ENCODE measurements at places on chromosomes 2 and 18.

- no peak for DNase-seq
Measured at GRCh38 chr2:100731535-100731981, 88.4 kb upstream of the NPAS2 start.

DNA sequence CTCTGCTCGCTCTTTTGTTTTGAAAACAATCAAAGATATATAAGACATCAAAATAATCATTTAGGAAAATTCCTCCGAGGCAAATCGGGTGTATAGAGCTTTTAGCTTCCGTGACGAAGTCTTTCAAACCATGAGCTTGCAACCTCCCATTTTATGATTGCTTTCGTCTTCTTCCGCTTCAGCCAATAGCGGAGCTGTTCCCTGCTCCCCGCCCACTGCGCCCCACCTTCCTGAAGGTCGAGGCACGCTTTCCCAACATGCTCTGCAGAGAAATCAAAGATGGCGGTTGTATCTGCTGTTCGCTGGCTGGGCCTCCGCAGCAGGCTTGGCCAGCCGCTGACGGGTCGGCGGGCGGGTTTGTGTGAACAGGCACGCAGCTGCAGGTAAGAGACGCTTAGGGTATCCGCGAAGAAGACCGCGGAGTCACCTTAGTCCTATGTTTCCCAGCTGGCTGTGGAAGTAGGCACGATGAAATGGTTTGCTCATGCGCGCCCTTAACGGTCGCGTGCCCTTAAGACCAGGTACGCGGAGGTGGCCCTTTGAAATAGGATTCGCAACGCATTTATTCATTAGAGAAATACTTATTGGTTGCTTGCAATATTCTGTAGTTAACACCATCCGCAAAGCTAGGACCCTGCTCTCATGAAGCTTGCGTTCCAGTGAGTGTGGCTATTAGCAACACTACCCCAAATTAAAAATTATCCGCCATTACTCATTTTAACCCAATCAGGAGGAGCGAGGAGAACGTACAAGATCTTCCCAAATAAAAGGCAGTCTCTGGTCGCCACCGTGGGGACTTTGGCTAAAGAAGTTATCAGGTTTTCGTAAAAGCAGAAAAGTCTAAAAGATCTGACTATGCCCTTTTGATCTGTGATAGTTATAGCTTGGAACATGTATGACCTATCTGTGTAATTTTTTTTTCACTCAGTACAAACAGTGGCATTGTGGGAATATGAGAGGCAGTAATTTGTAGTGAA is at the start of gene PTCD3:
PTCD3 (plus strand) TSS at position 267 of the 977 bp plus-strand sequence; CDS start at position 280, 13 bp downstream.
- peak; percentile 91 for DNase-seq

DNA sequence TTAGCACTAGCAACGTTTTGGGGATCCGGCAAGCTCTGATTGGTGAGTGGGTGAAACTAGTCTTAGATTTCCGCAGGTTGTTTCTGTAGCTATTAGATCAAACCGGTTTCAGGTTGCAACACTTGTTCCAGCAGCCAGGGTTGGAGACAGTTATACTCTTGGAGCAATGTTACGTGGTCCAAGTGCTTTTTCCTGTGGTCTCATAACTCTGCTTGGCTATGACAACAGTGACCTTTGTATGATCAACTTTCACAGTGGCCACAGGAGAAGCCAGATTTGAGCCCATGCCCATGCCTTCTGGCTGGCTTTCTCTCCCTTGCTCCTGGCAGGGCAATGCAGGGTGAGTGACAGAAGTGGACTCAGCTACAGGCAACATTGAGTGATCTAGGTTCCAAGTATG is 84.5 kb upstream of the TAF1B start:
- no peak for DNase-seq

DNA sequence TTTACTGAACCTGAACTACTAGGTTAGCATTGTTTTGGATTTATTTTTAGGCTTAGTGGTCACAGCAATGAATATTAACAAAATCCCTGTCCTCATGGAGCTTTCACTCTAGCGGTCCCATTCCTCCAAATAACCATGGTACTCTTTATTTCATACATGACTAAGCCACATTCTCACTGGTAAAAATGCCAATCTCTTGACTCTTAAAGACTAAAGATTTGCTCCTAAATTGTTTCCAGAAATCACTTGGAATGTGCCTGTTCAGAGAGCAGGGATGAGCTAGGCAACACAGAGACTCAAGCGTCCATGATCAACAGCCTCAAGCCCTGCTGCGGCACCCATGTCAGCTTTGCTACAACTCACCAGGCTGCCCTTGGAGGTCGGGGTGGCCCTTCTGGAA is 13.5 kb downstream of the LMAN1 start:
- DNase-seq: no peak

GRCh38 chr2:201139836-201140604 is 24.1 kb downstream of the CFLAR start:
- DNase-seq: no peak

DNA sequence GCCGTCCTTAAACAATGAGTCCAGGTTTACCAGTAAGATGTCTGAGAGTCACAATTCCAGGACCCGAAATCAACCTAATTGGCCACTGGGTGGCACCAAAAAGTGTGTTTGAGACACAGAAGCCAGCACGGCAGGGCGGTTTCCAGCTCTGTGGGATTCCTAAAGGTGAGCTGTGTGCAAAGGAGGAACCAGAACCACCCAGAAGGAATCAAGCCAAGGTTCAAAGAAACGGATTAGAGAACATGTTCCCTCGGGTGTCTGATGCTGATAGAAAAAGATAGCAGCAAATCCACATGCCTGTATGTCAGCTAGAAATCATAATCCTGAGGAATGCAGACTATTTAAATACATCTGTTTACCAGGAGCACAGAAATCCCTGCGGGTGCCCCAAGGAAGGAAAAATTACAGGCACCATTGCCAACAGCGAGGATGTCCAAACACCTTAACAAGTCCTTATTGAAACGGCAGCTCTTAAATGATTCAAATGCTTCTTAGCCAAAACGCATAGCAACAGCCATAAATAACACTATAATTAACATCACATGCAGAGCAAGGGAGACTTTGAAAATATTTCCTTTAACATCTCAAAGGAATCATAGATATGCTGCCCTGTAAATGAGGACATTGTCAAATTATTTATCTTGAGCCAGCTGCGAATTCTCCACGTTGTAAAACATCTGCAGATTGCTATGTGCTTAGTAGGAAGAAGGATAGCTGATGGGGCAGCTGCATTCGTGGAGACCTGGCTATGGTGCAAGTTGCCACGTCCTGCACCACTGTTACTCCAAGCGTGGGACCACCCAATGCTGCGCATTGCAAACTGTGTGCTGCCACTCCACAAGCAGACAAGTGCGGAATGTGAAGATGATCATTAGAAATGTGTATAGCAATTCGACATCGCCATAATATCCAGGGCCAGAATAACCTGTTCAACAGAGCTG is 318.7 kb upstream of the NCKAP5 start:
- DNase-seq: peak; percentile 38

DNA sequence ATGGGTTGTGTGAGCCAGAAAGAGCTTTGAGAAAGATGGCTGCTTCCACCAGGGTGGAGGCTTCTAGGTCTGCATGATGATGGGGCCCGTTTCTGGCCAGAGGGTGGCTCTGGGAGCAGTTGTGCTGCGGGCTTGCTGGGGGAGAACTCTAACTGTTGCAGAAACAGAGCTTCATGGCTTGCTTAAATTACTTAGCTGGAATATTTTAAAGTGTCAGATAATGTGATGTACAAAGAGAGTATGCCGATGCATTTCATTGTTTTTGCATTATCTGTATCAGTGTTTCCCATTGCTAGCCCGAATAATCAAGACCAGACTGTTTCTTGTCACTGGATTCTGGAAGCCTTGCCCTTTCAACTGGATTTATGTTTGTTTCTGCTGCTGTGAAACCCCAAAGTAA is 6.3 kb upstream of the DRC1 start:
- DNase-seq: no peak

GRCh38 chr2:225288986-225289385 is 110.5 kb upstream of the NYAP2 start:
- no peak for DNase-seq

- DNase-seq: peak; percentile 16
Measured at GRCh38 chr2:28751956-28752630, 463 bp downstream of the PPP1CB start.

DNA sequence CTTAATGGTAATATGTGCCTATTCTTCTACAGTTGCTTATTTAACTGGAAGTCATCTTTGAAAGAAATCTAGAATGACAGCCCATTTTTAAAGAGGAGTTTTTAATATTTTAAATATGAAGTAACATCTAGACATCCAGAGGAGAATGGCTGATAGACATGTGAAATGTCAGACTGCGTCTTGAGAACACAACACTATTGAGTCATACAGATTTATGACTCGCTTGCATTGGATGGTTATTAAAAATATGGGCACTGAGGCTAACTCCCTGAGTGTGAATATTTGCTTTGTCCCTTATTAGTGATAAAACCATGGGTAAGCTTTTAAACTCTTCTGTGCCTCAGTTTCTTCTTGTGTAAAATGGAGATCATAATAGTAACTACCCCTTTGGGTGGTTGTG is 22.9 kb downstream of the TDRD15 start:
- no peak for DNase-seq

GRCh38 chr2:49490710-49491109 is 336.4 kb upstream of the FSHR start:
- no peak for DNase-seq

DNA sequence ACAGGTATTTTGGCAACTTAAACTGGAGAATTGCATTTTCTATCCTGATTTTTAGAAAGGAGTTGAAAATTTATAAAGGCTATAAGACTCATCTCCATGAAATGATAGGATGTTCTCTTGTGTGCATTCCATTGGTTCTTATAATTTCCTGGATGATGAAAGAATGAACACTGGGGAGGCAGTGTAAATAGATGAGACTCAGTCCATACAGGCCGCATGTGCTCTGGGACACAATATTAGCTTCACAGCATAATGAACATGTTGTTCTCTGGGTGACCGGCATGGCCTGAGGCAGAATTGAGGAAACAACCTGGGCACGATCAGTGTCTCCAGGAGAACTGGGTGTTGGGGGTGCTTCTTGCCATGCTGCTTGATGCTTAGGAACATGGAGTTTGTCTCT is 38.8 kb downstream of the AOX1 start:
- DNase-seq: no peak

- DNase-seq: no peak
Measured at GRCh38 chr2:72149556-72150156, 2.0 kb upstream of the CYP26B1 start.

GRCh38 chr2:175126661-175127060 is 41.3 kb downstream of the ATF2 start:
- DNase-seq: no peak

DNA sequence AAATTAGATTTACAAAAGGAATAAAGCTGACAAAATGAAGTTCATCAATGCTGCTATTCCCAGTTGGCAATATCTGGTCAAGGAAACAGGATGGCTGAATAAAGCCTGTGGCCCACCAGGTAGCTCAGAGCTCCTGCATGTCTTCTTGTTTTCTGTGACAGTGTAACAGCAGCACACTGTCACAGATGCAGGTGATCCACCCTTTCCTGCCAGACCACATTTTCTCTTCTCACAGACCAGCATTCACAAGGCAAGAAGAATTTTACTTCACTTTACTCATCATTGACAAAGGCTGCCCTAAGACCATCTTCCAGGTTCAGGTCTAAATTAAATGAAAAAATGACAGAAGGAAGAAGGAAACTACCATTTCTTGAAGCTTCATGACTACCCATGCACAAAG is 166.2 kb upstream of the MEIS1 start:
- DNase-seq: no peak

- no peak for DNase-seq
Measured at GRCh38 chr2:176685908-176686307, 416.7 kb downstream of the MTX2 start.

GRCh38 chr2:1010415-1010930 is 59.8 kb downstream of the SNTG2 start:
- DNase-seq: no peak

GRCh38 chr2:235238537-235238936 is 255.3 kb upstream of the AGAP1 start:
- no peak for DNase-seq

DNA sequence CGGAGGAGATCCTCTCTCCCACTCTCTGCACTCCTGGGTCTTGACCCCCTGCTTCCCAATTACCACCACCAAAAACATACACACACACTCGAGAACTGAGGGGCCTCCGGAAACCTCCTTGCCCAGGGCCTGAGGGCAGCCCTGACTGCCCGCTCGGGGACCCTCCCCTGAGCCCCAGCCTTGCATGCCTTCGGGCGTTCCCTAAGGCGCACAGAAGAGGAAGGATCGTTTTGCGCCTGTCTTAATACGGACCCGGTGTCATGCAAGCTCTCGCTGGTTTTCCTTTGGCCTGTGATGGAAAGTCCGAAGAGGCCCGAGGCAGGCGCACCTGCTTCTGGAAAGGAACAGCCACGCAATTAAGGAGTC is 19.8 kb downstream of the POU3F3 start:
- no peak for DNase-seq

All from CD4-positive, alpha-beta T cell treated with Interleukin-6 at 100 ng/mL for 8 hours (primary cell).